ENCODE measurements at places on chromosomes 11 and 22.
A peak's percentile ranks its signal among the peaks of the same experiment; 100 is the strongest.

DNA sequence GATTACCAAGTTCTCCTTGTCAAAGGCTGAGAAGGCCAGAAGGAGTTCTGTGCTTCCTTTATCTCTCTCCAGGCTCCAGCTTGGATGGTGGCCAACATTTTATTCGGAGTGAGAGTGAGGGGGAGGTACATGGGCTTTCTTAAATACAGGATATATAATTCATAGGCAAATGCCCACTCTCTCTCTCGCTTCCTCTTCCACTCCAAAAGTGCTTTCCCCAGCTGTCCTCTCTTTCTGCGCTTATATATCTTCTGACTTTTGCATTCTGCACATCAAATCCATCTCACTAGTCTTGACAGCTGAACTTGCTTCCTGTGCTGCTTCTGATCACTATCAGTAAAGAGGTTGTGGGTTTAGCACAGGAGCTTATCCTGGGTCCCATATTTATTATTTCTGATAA is 125.4 kb upstream of the ARHGAP20 start:
- H3K36me3 ChIP-seq, result no peaks in the 10 kb centered on the region
- no peak overlapping the region for H3K27ac ChIP-seq
- H3K4me1 ChIP-seq, result no peaks in the 10 kb centered on the region

- no peak overlapping the region for H3K27ac ChIP-seq
- H3K4me1 ChIP-seq, result no peaks in the 10 kb centered on the region
- no peaks in the 10 kb centered on the region for H3K36me3 ChIP-seq
- no peak for DNase-seq
- H3K4me3 ChIP-seq, result no peak overlapping the region
Measured at GRCh38 chr11:28524098-28524497, 415.9 kb downstream of the METTL15 start.

DNA sequence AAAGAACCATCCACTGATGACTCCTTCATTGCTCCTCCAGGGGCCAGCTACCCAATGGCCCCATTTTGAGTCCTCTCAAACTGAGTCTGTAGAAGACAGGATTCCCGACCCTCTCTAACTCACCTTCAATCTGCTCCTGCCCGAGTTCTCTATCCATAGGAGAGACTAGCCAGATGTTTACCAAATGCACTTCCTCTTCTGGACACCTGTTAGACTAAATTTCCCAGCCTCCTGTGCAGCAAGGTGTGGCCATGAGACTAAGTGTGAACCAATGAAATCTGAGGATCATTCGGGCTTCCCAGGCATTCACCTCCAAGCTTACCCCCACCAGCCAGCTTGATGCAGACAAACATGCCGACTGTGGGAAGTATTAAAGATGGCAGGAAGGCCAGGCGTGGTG is 7.6 kb downstream of the PISD start:
- H3K27me3 ChIP-seq, result no peaks in the 10 kb centered on the region
- peaks cover 8% of the 10 kb centered on the region for H3K36me3 ChIP-seq
- DNase-seq, result no peak
- H3K27ac ChIP-seq, result no peak overlapping the region
- H3K4me3 ChIP-seq, result no peak overlapping the region

GRCh38 chr22:23182309-23183060 is 2.2 kb downstream of the BCR start:
- H3K27me3 ChIP-seq, result no peaks in the 10 kb centered on the region
- peak overlapping the region; percentile 96 for H3K27ac ChIP-seq
- peak overlapping the region; percentile 88 for H3K4me3 ChIP-seq
- DNase-seq, result peak; percentile 44
- H3K36me3 ChIP-seq, result peaks cover 34% of the 10 kb centered on the region

DNA sequence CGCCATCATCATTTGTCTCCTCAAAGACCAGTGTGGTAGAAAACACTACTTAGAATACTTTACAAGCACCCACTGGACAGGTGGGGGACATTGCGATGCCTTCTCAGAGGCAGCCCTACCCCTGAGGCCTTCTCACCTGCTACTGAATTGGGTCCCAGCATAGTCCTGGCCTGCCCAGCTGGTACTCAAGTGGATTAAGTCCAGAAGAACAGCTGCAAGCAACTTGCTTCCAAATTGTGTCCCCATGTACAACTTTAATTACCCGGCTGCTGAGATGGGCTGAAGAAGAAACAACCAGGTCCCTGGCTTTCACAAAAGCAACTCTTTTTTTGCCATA is 12.3 kb downstream of the ABTB2 start:
- H3K4me1 ChIP-seq, result no peaks in the 10 kb centered on the region
- no peak overlapping the region for H3K27ac ChIP-seq
- no peak for DNase-seq
- H3K36me3 ChIP-seq, result no peaks in the 10 kb centered on the region

GRCh38 chr11:67282876-67283371 is 6.2 kb upstream of the ANKRD13D start:
- H3K4me3 ChIP-seq, result no peak overlapping the region
- DNase-seq, result no peak
- H3K36me3 ChIP-seq, result peaks cover 73% of the 10 kb centered on the region

GRCh38 chr11:56716379-56716854 is 17.5 kb downstream of the OR9G1 start:
- DNase-seq, result no peak
- H3K4me3 ChIP-seq, result no peak overlapping the region
- H3K36me3 ChIP-seq, result no peaks in the 10 kb centered on the region
- no peak overlapping the region for H3K27ac ChIP-seq
- no peaks in the 10 kb centered on the region for H3K27me3 ChIP-seq

DNA sequence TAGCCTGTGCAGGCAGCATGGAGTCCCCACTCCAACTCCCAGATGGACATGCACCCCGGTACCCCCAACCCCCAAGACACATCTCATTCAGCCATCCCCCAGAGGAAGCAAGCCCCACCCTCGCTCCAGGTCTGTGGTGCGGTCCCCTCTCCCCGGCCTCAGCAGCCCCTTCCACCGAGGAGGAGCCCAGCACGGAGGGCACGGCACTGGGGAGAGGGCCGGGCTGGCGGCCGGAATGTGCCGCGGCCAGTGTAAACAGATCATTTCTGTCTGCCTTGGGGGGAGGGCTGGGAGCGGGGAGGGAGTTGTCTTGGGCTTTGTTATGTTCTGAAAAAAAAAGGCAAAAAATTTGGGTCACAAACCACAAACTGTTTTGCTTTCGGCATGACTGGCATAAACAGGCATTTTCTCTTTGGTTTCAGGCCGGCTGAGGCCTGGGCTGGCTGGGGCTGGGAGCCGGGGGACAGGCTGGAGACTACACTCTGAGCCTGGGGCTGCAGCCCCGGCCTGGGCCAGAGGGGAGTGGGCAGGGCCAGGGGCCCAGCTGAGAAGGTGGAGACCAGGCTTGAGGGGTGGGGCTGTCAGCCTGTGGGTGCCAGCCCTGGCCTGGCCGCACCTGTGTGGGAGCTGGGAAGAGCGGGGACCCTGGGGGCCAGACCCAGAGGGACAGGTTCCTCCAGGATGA is 16.8 kb downstream of the IGF2 start:
- no peaks in the 10 kb centered on the region for H3K4me1 ChIP-seq
- no peak overlapping the region for H3K4me3 ChIP-seq
- no peak overlapping the region for H3K27ac ChIP-seq
- H3K36me3 ChIP-seq, result no peaks in the 10 kb centered on the region

DNA sequence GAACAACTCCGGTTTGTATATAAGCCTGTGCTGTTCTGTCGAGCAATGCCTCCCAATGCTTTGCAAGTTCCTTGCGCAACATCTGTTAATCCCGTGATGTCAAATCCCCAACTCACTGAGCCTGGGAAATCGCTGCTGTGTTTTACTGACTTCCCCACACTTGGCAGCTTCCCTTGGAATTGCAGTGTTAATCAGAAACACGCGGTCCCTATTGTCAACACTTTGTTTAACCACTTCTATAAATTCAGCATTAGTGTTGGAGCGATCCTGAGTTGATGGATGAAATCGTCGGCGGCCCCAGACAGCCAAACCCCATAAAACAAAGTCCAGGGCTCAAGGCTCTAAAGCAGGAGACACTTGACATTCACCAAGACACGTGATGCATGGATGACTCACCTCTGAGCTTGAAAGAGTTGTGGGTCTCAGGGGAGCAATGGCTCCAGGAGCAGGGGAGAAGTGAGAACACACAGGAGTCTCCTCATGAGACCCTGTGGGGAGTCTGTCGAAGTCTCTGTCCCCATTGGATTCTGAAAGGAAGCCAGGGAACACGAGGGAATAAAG is 555.3 kb downstream of the MIAT start:
- no peaks in the 10 kb centered on the region for H3K36me3 ChIP-seq
- H3K4me1 ChIP-seq, result no peaks in the 10 kb centered on the region
- DNase-seq, result no peak
- no peak overlapping the region for H3K27ac ChIP-seq
- no peak overlapping the region for H3K4me3 ChIP-seq

DNA sequence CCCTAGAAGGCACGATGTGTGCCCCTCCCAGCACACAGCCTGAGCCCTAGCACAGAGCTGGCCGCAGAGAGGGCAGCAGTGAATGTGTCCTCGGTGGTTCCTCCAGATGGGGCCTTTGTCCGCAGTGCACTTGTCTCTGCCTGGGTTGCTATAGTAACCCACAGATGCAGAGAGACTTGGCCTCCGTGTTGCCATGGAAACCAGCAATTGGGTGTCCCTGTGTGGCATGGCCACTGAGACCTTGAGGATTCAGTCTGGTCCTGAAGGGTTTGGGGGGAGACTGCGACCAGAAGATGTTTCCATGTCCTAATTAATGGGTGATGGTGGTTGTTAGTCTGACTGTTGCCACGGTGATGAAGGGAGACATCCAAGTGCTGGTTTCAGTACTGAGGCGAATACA is 42.6 kb upstream of the TUB start:
- no peak overlapping the region for H3K27ac ChIP-seq
- peaks cover 33% of the 10 kb centered on the region for H3K27me3 ChIP-seq
- peaks cover 3% of the 10 kb centered on the region for H3K4me1 ChIP-seq
- no peaks in the 10 kb centered on the region for H3K36me3 ChIP-seq
- DNase-seq, result no peak
- H3K4me3 ChIP-seq, result no peak overlapping the region

GRCh38 chr22:28146401-28147314 is 227.6 kb upstream of the PITPNB start:
- no peak overlapping the region for H3K27ac ChIP-seq
- H3K36me3 ChIP-seq, result no peaks in the 10 kb centered on the region
- DNase-seq, result no peak
- H3K4me3 ChIP-seq, result no peak overlapping the region
- H3K4me1 ChIP-seq, result no peaks in the 10 kb centered on the region

DNA sequence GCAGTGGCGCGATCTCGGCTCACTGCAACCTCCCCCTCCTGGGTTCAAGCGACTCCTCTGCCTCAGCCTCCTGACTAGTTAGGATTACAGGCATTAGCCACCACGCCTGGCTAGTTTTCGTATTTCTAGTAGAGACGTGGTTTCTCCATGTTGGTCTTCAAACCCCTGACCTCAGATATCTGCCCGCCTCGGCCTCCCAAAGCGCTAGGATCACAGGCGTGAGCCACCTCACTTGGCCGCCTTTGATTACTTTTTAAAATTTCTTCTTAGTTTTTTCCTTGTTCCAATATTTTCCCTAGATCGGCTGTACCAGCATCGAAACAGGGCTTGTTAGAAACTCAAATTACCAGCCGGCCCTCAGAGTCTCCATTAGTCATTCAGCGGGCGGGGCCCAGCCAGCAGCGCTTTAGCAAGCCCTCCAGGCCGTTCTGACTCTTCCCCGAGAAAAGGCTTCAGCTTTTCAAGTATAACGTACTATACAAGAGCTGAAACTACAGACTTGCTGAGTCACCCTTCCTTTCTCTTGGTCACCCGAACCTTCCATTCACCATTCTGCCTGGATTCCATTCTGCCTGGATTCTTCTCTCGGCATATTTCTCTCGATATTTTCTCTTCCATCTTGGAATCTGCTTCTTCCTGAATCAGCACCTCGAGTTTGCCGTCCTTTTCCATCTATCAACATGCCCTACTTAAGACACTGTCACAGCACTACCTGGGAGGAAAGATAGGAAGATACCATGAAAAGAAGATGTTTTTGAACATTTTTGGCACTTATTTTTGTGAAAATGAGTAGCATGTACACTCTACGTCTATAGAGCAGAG is 6.7 kb upstream of the CAPRIN1 start:
- no peaks in the 10 kb centered on the region for H3K36me3 ChIP-seq
- H3K4me1 ChIP-seq, result peaks cover 5% of the 10 kb centered on the region
- H3K27me3 ChIP-seq, result peaks cover 13% of the 10 kb centered on the region

DNA sequence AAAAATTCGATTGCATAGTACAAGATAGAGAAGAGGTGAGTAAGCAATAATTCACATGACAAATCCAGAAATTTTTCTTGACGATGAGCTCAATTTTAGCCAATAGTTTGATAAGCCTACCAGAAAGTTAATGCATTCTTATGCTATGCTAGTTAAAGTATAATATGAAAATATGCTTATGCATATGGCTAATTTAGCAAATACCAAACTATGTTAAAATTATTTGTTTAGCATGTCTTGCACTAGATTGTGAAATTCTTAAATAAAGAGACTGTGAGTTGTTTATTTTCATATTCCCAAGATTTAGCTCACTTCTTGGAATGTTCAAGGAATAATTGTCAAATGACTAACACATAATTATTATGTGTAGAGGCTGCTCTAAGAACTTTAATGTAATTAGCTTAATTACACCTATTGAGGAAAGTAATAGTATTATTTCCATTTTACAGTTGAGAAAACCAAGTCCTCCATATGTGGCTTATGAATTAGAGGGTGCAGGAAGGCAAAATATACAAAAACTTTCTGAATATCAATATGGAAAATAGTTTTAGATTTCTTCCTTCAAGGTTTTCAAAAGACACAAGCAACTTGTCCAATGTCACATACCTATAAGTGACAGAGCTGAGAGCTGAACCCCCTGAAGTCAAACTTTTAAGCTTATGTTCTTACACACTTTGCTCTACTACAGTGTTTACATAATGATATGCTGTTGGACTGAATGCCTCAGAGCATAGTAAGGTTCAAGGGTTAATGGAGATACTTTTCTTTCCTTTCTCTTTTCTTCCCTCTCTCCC is 45.9 kb upstream of the ARHGAP20 start:
- DNase-seq, result no peak
- H3K27ac ChIP-seq, result no peak overlapping the region
- H3K4me1 ChIP-seq, result no peaks in the 10 kb centered on the region
- H3K4me3 ChIP-seq, result no peak overlapping the region
- H3K27me3 ChIP-seq, result peaks cover 25% of the 10 kb centered on the region
- H3K36me3 ChIP-seq, result no peaks in the 10 kb centered on the region

DNA sequence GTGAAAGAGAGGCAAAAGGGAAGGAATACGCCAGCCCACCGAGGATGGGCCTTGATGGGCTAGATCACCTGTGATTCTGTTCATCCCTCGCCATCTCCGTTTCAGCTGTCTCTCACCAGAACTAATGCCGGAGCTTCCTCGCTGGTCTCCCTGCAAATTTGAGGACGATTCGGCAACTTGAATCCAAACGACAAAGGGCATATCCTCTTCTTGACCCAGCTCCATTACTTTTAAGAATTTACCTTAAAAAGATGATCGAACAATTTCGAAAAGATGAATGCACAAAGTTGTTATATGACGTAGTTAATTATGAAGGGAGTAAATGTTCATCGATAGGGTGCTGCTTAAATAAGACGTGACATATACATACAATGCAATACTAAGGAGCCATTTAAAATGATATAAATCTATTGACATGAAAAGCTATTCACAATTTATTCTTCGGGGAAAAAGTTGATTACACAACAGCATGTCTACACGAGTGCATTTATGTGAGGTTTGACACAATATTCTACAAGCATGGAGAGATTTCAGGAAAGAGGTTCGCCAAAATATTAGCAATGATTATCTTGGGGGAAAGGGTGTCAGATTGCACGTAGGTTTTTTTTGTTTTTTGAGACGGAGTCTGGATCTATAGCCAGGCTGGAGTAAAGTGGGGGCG is 937 bp upstream of the FAM168A start:
- DNase-seq, result no peak
- peak overlapping the region; percentile 84 for H3K27ac ChIP-seq
- H3K27me3 ChIP-seq, result no peaks in the 10 kb centered on the region
- H3K36me3 ChIP-seq, result peaks cover 14% of the 10 kb centered on the region
- peak overlapping the region; percentile 81 for H3K4me3 ChIP-seq

Data from central memory CD8-positive, alpha-beta T cell (primary cell).